CD4-positive, alpha-beta T cell treated with Interleukin-17A for 4 hours (primary cell): ENCODE measurements at places on chromosomes 7 and 10.

GRCh38 chr7:13420726-13421125 lies 568.7 kb downstream of the ETV1 start:
- no peak for DNase-seq

DNA sequence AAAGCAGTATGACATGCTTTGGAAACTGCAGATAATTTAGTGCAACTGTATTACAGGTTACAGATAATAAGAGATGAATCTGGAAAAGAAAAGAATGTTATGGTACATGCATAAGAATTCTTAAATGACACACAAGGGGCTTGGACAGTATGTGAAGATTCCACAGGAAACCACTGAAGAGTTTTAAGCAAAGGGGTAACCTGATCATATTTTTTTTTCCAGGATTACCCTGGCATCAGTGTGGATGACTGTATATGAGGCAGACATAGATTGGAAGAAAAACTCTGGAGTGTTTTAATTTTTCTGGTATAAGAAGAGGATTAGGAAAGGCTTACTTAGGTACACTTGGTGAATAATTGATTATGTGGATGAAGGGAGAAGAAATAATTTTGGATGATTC lies 8.1 kb downstream of the TFPI2 start:
- no peak for DNase-seq

GRCh38 chr10:14562218-14563075 lies 212.2 kb downstream of the FAM107B start:
- DNase-seq, result no peak

GRCh38 chr7:111593343-111593742 lies 31.1 kb upstream of the IMMP2L start:
- no peak for DNase-seq

DNA sequence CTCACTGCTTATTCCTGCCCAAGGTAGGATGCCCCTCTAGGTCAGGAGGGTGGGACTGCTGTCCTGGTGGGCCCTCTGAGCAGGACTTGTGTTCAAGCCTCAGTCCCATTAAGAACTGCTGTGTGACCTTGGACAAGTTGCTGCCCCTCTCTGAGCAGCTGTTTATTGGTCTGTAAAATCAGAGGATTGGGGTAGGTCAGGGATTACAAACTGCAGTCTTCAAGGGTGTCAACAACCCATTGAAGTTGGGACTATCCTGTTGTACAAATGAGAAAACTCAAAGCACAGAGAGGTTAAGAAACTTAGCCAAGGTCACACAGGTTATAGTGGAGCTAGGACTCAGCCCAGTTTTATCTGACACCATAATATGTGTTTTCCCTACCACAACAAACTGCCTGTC lies 55.3 kb downstream of the ZMIZ1 start:
- no peak for DNase-seq
